Camera-type eye (tissue), 1 donor: ENCODE measurements at places on chromosomes 13 and 19. TPM values are rescaled to one million over a fixed set of nuclear protein-coding genes. Genes with fewer than 3 reads are reported as not detected.

Gene C1QTNF9B
- total RNA-seq, result 0.88 TPM

Gene KLHL26
- total RNA-seq, result 18.0 TPM

Gene IPO5
- 202 TPM for total RNA-seq

Gene PEPD
- 34.9 TPM for total RNA-seq

Gene ZNF442
- 13.2 TPM for total RNA-seq

Gene IGSF23
- not detected for total RNA-seq

Gene TUBA3C
- total RNA-seq, result not detected

Gene CRB3
- 5.9 TPM for total RNA-seq

Gene PTPRH
- total RNA-seq, result 6.1 TPM

Gene FAM216B
- 0.55 TPM for total RNA-seq

Gene ANKLE1
- 0.55 TPM for total RNA-seq

Gene ZNF699
- total RNA-seq, result 31.4 TPM
